ENCODE measurements at places on chromosomes 3 and 15.

GRCh38 chr3:115074502-115074901 is 72.6 kb downstream of the ZBTB20 start:
- DNase-seq, result peak; percentile 69

- peak; percentile 95 for DNase-seq
Observed at GRCh38 chr3:11185564-11186317, 31.4 kb downstream of the HRH1 start.

- no peak for DNase-seq
Observed at GRCh38 chr3:135020181-135020580, 225.1 kb downstream of the EPHB1 start.

DNA sequence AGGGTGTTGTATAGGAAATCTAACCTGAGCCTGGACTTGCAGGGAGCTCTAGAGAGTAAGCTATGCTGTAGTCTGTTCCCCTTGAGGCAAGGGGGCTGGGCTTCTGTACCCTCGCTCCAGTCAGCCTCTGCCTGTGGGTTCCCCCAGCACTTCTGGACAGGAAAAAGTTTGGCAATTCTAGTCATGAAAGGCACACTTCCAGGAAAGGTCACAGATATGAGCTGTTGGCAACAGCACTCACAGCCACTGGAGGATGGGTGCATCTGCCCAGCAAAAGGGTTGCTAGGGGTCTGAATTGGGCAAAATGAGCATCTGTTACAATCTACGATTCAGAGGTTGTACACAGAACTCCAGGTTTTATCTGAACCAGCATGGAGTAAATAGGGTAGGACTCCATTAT is 281.2 kb downstream of the ERC2 start:
- no peak for DNase-seq

DNA sequence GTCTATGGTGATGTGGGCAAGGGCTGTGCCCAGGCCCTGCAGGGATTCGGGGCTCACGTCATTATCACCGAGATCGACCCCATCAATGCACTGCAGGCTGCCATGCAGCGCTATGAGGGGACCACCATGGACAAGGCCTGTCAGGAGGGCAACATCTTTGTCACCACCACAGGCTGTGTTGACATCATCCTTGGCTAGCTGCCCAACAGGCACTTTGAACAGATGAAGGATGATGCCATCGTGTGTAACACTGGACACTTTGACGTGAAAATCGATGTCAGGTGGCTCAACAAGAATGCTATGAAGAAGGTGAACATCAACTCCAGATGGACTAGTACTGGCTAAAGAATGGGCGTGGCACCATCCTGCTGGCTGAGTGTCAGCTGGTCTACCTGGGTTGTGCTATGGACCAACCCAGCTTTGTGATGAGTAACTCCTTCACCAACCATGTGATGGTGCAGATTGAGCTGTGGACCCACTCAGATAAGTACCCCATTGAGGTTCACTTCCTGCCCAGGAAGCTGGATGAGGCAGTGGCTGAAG is 6.1 kb upstream of the USP8 start:
- no peak for DNase-seq

GRCh38 chr3:156685198-156685597 is 10.8 kb downstream of the TIPARP start:
- no peak for DNase-seq
